ENCODE measurements at places on chromosomes 11 and 22.

DNA sequence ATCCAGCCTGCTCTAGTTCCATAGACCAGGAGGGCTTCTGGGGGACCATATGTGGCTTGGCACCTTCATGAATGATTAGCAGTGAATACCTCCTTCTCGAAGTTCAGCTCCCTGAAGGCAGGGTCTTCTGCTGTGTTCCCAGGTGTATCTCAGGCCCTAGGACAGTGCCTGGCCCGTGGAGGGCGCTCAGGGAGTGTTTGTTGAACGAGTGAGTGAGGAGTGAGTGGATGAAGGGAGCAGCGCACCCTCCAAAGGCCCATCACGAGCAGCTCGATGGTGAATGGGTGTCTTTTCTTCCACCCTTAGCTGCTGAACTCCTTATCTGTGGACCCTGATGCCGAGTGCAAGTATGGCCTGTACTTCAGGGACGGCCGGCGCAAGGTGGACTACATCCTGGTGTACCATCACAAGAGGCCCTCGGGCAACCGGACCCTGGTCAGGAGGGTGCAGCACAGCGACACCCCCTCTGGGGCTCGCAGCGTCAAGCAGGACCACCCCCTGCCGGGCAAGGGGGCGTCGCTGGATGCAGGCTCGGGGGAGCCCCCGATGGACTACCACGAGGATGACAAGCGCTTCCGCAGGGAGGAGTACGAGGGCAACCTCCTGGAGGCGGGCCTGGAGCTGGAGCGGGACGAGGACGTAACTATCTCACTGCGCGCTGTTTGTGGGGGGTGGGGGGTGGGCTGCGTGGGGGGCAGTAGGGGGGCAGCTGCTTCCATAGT, 9.5 kb downstream of the ANO1 start:
- ATAC-seq, result no peak

DNA sequence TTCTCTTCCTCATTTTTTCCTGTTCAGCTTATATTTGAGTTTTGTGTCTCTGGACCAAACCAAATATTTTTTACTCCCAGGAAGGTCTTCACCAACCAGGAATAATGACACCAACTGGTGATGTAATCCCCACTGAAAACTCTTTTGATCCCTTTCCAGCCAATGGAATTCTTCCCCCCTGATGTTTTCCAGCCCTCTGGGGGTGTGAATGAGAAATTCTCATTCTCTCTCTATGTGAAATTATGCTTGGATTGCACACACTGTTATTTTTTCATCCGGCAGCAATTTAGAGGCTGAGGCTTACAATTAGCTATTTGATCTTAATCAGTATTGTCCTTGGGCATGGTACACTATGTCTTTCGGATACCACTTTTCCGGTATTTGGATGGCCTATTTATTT, 39.5 kb upstream of the SLC1A2 start:
- ATAC-seq, result no peak

DNA sequence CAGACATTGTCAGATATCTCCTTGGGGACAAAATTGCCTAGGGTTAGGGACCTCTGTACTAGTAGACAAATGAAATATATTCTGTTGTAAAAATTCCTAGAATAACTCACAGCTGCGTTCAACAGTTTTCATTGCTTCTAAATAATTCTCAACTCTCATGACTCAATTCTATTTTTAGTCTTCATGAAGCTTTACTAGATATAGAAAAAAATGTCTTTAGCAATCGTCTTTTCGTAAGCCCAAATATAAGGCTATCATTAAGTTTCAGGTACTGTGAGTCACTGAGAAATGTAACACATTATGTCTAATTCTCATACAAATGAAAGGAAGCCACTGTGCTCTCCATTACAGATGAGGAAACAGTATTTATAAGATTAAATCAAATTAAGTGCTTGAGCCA, 6.4 kb downstream of the MMP12 start:
- no peak for ATAC-seq

- no peak for ATAC-seq
Measured at GRCh38 chr11:64327375-64327774, 9.5 kb downstream of the PRDX5 start.

DNA sequence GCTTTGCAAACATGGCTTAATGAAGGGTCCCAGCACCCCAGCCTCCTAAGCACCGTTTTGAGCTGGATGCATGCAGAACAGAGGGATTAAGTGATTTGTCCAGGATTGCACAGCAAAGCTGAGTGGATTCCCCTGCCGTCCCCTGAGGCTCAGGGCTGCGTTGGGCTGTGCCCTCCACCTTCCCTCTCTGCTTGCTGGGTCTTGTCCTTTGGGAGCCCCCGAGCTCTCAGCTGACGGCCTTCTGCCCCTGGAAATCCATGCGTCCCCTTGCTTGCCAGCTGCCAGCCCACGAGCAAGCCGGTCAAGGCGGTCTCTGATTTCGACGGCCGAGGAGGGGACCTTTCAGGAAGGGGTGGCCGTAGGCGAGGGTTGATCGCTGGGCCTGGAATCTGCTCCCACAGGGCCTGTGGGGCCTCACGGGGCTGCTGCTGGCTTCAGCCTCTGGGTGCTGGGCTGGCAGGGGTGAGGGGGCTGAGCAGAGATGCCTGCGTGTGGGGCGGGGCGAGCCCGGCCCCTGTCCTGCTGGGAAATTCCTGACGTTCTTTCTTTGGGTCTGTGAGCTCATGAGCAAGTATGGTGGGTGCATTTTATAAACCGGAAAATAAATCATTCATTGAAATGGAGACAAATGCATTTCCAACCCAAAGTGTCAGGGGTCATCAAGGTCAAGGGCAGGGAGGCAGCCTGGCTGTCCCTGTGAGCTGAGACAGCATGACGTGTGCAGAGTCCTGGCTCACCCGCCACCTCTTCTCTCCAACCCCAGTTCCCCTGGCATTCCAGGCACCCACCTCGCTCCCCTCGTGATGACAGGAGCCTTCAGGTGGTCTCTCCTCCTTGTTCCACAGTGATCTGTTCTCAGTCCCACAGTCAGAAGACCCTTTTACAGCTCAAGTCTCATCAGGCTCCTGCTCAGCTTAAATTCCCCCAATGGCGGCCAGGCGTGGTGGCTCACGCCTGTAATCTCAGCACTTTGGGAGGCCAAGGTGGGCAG, 28.1 kb downstream of the FGF4 start:
- no peak for ATAC-seq

GRCh38 chr11:20093775-20094174, 66.5 kb downstream of the DBX1 start:
- ATAC-seq, result no peak

- ATAC-seq, result no peak
Measured at GRCh38 chr11:66188580-66188979, 79.9 kb upstream of the RAB1B start.

DNA sequence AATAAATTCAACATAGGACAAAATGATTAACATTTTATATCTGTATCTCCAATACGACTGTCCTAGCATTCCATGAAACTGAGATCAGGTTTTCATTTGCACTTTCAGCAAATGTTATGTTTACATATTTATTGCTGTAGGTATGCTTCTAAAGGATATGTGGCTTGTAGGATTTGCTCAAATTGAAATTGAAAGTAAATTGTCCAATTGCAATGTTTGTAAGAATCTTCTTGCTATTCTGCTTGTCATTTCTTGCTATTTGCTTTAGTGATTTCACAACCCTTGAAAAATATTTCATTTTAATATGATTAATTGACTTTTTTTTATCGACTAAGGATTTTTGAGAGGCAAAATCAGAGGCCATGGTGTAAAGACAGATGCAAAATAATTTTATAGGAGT, 904.2 kb upstream of the RAG2 start:
- no peak for ATAC-seq

- ATAC-seq, result no peak
Measured at GRCh38 chr22:26134654-26135330, 34.5 kb upstream of the SEZ6L start.

- no peak for ATAC-seq
Measured at GRCh38 chr11:122033193-122033592, 82.8 kb downstream of the BLID start.

- no peak for ATAC-seq
Measured at GRCh38 chr11:20522536-20522935, 76.9 kb upstream of the SLC6A5 start.

GRCh38 chr11:20865161-20865560, 195.8 kb downstream of the NELL1 start:
- no peak for ATAC-seq

DNA sequence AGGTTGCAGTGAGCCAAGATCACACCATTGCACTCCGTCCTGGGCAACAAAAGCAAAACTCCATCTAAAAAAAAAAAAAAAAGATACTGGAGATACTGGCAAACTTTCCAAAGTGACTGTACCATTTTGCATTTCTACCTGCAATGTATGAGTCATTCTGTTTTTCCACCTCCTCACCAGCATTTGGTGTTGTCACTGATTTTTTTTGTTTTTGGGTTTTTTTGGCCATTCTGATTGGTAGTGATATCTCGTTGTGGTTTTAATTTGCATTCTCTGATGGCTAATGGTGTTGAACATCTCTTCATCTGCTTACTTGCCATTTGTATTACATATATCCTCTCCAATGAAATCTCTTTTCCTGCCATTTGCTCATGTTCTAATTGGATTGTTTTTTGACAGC, 12.0 kb upstream of the RBX1 start:
- no peak for ATAC-seq

- no peak for ATAC-seq
Measured at GRCh38 chr11:30377347-30377746, 54.4 kb downstream of the ARL14EP start.

DNA sequence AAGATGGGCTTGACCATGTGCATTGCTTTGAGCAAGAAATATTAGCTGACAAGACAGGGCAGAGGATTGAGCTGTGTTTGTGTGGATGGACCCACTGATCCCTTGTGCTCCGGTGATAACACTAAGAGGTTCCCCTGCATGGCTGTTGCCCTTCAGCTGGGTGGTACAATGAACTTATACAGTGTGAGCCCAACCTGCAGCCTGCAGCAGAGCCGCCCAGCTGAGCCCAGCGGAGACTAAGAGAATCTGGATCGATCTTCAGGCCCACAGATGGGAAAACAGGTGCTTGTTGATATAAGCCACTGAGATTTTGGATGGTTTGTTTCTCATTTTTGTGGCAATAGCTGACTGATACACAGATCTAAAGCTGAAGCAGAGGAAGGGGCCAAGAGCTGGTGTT, 177.4 kb upstream of the SYT13 start:
- no peak for ATAC-seq

- no peak for ATAC-seq
Measured at GRCh38 chr11:125272092-125272491, 107.5 kb downstream of the PKNOX2 start.

DNA sequence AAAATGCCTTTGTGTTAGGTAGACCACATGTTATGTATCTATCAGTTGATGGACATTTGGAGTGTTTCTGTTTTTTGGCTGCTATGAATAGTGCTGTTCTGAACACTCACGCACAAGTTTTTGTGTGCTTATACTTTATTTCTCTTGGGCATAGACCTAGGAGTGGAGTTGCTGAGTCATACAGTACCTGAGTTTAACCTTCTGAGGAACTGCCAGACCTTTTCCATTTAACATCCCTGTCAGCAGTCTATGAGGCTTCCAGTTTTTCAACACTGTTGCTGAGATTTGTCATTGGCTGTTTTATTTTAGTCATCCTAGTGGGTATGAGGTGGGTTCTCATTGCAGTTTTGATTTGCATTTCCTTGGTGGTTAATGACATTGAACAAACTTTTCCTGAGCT, 4.4 kb downstream of the CTTN start:
- ATAC-seq, result no peak

DNA sequence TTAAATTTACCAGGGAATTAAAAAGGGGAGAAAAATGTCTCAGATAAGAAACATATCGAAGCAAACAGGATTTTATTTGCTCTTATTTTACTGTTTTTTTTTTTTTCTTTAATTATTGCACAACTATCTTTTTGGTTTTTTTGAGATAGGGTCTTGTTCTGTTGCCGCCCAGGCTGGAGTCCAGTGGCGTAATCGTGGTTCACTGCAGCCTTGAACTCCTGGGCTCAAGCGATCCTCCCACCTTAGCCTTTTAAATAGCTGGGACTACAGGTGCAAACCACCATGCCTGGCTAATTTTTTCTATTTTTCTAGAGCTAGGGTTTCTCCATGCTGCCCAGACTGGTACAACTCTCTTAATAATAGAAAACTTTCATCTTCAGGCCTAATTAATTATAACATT, 32.5 kb downstream of the DRG1 start:
- ATAC-seq, result no peak

DNA sequence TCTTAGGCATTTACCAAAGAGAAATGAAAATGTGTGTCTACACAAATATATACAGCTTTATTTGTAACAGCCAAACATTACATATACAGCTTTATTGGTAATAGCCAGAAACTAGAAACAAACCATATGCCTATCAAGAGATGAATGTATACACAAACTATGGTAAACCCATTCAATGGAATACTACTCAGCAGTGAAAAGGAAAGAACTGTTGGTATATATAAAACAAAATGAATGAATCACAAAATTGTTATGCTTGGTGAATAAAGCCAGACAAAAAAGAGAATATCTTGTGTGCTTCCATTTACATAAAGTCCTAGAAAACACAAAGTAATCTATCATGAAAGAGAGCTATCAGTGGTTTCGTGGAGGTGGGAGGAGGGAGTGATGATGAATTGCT, 142.9 kb downstream of the EFCAB6 start:
- ATAC-seq, result no peak

DNA sequence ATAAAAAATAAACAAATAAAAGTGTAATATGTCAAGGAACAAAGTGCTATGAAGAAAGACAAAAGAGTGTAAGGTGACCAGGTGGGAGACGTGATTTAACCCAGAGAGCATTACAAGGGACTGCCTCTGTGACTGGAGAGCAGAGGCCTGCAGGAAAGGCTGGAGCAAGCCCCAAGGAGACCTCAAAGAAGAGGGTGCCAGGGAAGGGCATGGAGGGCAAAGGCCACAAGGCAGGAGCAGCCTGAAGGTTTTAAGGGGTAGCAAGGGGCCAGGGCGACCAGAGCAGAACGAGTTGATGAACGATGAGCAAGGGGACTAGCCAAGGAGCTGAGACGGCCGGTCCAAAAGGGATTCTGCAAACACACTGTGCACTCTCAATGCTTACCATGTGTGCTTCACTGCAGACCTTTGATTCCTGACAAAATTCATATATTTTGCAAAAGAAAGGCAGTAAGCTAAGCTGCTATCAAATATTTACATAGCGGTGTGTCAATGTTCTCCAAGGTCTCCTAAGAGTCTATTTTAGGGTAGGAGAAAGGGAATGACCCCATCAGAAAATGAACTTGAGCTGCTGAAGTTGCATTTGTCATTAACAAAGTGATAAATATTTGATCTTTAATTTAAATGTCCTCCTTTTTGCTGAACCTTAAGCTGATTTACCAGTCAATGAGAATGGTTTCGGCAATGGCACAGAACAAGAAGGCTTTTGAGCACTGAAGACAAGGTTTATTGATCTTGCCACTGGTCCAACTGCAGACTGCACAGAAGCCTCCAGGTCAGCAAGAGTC, 50.5 kb downstream of the SMCO4 start:
- ATAC-seq, result no peak

- no peak for ATAC-seq
Measured at GRCh38 chr11:30322191-30322590, 713 bp upstream of the ARL14EP start.
